B cell (primary cell): ENCODE measurements at places on chromosomes 7 and 10. TPM values are rescaled to one million over a fixed set of nuclear protein-coding genes. Genes with fewer than 3 reads are reported as not detected.

PDGFA gene
- total RNA-seq: 1.2 and 1.5 TPM in 2 replicates

CYP3A5 gene
- not detected in 2 replicates for total RNA-seq

GNA12 gene
- 110 and 114 TPM in 2 replicates for total RNA-seq

CNNM2 gene
- total RNA-seq: 20.2 and 21.6 TPM in 2 replicates

CFAP70 gene
- total RNA-seq: 2.9 and 3.6 TPM in 2 replicates

TMEM273 gene
- 36.0 and 37.5 TPM in 2 replicates for total RNA-seq

LRRD1 gene
- 0.15 and 0.17 TPM in 2 replicates for total RNA-seq

TWIST1 gene
- total RNA-seq: not detected in 2 replicates

UCMA gene
- not detected in 2 replicates for total RNA-seq

DDC gene
- not detected in 2 replicates for total RNA-seq

HTRA1 gene
- not detected in 2 replicates for total RNA-seq

SORCS1 gene
- total RNA-seq: not detected in 2 replicates

GRCh38 chr7:50533866-50534265 is 31.3 kb downstream of the DDC start:
- no peak for DNase-seq

DNA sequence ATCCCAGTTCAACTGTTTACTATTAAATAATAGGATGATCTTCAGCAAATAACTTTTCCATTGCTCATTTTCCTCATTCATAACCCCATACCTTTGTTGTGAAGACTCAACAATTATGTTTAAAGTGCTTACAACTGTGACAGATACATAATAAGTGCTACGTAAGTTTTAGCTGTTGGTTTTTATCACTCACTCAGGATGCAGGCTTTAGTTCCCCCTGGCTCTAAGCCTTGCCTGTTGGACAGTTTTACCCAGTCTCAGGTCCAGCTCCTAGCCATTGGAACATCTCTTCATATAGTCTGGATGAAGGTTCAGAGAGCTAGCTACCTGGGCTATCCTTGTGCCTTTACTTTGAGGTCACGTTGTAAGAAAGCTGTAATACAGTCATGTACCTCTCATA is 353.2 kb downstream of the CRPPA start:
- DNase-seq: no peak

GRCh38 chr10:71696628-71697326 is 22.8 kb downstream of the C10orf105 start:
- peak; percentile 69 for DNase-seq

- no peak for DNase-seq
Observed at GRCh38 chr10:112360308-112361270, 13.3 kb upstream of the ACSL5 start.

DNA sequence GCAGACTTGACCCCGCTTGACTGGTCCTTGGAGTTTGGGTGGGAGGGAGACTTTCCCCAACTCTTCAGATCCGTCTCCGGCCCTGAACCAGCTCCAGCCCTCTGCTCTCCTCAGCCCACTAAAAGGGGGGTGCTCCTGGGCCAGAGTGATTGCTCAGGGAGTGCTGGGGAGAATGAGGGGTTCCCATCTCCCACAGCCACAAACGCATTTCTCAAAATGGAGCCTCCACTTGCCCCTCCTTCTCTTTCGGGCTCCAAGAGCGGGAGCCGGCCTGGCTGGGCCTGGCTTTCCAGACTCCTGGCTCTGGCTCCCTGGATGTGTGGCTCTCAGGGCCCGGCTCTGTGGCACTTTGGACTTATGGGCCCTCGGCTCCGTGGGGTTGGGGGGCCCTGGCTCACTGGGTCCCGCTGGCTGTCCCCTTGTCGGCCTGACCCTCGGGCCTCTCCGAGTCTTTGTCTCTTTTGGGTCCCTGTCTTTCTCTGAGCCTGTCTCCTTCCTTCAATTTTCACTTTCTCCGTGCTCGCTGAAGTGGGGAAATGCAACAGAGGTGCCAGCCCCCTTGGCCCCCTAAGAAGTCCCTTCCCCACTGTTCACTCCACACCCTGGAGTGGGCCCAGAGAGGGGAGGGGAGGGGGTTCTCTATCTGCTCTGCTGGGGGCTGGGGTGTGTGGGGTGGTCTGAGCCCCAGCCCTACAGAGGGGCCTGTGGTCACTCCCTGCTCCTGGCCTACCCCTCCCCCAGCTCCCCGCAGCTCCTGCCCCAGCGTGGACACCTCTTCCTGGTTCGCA is 713 bp downstream of the LZTS2 start:
- DNase-seq: no peak

DNA sequence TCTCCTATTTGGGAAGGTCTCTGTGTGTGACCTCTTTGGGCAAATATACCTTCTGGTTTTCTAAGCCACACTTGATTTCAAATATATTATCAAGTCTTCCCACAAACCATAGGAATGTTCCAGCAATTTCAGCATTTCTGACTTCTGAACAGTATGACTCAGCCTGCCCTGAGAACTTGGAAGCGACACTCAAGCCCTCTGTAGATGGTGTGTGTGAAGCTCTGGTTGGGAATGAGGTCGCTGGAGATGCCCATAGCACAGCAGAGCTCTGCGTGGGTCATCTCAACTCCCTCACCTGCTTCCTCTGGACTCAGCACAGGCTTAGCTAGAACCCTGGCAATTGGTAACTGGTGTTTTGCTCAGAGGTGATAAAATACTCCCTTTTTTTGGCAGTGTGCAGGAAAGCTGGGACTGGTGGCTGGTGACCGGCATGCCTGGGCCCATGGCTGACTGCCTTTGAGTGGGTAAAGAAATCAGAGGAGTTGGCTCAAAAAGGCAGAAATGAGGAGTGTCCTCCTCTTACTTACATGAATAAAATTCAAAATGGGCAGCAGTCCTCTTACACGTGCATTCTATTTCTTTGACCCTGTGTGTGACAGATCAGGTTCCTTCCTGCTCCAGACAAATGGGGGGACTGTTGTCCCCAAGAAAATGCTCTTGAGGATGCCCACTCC is 87.5 kb upstream of the NRP1 start:
- no peak for DNase-seq

GRCh38 chr7:13731643-13732042 is 257.8 kb downstream of the ETV1 start:
- DNase-seq: no peak

DNA sequence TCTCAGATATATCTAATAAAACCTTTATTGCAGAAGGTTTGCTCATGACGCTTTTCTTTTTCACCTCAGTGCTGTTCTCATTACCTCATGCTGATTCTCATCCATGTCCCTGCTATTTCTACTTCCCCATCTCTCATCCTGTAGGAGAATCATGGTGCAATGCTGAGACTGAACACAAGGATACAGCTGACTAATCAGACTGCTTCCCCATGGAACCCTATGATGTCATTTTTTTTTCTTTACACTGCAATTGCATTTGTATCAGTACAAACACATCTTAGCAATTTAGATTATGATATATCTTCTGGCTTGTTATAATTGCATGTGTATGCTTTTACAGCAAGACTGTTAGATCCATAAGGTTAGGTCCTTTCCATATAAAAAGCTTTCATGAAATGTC is 93.7 kb downstream of the SEMA3A start:
- no peak for DNase-seq

- peak; percentile 80 for DNase-seq
Observed at GRCh38 chr7:25968205-25968993, 183.6 kb upstream of the NFE2L3 start.

- no peak for DNase-seq
Observed at GRCh38 chr10:73648975-73649829, 6.6 kb downstream of the SYNPO2L start.

- no peak for DNase-seq
Observed at GRCh38 chr10:69846293-69846921, 44.7 kb downstream of the COL13A1 start.

GRCh38 chr7:121084748-121085336 is 96.3 kb downstream of the CPED1 start:
- DNase-seq: no peak

GRCh38 chr7:128697302-128697905 is 25.3 kb downstream of the GARIN1A start:
- DNase-seq: peak; percentile 77

DNA sequence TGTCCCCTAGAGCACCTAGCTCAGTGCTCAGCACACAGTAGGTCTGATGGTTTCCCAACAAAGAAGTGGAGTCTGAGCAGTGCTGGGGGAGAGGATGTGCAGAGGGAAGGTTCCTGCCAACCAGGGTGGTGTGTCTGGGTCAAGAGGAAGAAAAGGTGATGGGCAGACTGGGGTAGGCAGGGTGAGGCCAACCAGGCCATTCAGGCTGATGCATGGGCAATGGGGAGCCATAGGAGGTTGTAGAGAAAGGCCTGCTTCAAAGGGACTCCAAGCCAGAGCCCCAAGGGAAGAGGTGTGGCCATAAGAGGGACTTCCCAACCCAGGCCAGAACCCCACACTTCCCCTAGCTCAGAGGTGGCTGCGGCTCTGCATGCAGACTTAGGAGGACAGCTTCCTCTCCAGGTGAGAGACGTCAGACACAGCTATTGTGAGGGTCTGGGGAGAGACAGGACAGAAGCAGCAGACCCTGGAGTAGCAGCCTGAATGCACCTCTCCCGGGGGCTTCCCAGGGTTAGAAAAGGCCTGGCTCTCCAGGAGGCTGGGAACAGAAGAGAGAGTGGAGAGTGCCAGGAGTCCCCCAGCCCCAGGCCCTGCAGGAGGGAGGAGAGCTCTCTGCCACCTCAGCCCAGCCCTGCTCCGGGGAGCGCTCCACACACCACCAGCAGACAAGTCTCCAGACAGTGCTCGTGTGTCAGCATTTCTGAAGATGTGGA is 87.4 kb upstream of the ZMIZ1 start:
- DNase-seq: peak; percentile 39

GRCh38 chr7:19062216-19062615 is 55.2 kb downstream of the TWIST1 start:
- DNase-seq: no peak

DNA sequence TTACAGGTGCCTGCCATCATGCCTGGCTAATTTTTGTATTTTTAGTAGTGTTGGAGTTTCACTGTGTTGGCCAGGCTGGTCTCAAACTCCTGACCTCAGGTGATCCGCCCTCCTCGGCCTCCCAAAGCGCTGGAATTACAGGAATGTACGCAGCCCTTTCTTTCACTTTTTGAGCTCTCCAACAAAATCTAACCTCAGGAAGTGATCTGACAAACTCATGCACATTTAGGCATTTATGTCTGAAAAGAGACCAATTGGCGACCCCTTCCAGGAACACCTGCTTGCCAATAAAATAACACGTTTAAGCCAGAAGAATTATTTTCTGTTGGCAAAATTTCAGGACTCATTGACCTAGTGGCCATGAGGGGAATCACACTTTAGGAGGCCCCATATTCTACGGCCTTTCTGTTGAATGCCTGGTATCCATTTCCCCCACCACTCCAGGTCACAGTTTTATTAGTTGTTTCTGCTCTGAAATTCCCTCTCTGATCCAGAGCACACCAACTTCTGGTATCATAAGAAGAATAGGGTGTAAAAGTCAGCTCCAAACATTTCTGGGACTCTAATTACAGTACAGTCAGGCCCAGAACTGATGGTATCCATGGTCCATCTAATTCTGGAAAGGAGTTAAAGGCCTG is 65.8 kb upstream of the FRMD4A start:
- no peak for DNase-seq

GRCh38 chr7:157832006-157832405 is 495.2 kb downstream of the DNAJB6 start:
- DNase-seq: no peak

DNA sequence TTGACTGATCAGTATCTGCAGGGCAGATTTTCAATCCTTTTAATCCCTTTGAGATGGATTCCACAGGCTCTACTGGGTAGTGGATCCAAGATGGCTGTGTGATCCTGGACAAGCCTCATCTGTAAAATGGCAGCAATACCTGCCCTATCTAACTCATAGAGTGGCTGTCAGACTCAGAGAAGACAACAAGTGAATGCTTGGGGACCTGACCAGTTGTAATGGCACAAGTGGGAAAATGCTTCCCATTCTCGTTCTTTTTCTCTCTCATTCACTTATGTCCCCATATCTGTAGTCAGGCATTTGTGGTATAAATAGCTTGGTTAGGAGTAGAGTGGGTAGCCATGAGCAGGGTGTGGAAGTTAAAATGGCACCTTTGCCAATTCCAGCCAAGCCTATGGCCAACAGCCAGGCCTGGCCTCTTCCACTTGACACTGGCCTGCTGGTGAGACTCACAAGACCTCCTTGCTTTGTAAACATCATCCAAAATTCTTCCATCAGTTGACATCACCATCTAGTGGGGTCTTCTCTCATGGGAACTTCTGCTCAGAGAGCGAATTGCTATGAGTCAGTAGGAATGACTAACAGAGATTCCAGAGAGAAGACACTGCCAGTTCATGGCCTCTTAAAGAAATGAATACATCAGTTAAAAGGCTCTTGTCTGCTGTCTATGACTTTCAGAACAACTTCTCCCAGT is 150.1 kb downstream of the PLPP4 start:
- no peak for DNase-seq

DNA sequence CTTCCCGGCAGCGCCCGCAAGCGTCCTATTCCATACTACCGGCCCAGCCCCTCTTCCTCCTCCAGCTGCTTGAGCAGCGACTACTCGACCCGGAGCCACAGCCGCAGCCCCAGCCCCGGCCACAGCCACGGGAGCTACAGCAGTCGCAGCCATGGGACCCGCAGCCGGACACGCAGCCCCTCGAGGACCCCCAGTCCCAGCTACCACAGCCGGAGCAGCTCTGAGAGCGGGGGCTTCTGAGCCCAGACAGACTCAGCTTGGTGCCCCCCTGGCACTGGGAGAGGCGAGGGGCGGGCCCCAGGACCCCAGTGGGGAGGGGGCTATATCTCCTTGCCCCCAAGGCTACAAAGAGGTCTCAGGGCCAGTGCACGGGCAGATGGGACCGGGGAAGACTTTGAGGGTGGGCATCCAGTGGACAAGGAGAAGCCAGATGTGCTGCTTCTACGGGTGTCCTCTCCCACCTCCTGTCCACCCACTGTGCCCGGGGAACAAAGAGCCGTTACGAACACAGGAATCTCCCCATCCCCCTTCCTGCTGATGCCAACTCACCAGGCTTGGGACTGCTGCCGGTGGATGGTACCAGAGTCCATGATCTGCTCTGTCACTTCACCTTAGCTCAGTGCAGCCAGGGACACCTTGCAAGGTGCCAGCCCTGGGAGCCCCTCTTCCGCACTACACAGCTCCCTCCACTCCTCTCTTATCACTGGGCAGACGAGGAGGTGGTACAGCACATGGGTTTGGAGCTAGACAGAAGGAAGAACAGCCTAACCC is 16.7 kb upstream of the HSPB1 start:
- DNase-seq: no peak

DNA sequence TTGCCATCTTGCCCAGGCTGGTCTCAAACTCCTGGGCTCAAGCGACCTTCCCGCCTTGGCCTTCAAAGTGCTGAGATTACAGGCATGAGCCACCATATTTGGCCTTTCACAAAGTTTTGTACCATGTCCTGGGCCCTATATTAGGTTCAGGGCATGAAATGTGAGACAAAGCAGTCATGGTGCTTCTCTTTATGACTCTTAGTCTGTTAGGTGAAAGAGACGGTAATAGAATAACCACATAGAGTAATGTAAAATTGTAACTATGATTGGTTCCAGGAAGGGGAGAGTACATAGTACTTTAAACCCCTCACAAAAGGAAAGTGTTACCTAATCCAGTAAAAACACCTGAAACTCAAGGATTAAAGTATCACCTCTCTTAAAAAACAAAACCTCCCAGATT is 144.7 kb downstream of the SPAG6 start:
- no peak for DNase-seq
